ENCODE measurements at places on chromosomes 7 and 10.

DNA sequence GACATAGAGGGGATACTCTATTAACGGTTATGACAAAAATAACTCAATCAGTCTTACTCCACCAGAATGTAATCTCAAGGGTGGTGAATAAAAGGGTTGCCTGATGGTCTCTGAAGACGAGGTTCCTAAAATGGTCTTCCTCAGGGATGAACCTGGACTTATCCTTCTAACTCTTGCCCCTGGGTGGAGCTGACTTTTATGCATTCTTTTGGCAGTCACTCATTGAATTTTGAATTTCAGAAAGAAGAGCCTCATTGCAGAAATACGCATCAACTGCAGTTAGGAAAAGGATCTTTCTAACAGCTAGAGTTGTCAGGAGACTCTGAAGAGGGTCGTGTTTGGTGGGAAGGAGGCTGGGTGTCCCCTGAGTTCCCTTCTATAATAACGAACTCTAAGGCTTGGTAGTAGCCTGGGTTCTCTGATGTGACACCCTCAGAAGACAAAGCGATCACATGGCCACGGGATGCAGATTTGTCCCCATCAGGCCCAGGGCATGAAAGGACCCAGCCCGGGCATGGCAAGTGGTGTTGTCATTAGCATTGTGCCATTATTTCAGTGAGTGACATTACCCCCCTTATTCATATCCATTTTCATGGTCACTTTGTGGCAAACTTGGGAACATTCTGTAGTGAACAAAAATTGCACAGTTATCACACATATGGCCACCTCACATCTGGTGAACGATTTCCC is 58.6 kb upstream of the JCAD start:
- no peak for DNase-seq

DNA sequence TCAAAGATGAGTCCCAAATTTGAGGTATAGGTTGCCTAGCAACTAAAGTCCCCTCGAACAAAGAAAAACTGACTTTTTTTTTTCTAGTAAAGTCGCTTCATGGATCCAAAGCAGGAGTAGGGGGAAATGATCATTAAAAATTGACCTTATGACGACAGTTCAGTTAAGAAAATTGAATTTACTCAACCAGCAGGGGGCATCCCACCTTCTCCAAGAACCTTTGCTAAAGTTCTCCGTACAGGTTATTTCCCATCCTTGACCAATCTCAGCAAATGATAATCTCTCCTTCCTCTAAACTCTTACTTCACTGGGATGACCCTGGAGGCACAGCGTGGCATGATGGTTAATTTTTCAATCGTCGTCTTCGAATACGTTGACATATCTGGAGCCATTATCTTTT is 228.3 kb downstream of the CALN1 start:
- no peak for DNase-seq

DNA sequence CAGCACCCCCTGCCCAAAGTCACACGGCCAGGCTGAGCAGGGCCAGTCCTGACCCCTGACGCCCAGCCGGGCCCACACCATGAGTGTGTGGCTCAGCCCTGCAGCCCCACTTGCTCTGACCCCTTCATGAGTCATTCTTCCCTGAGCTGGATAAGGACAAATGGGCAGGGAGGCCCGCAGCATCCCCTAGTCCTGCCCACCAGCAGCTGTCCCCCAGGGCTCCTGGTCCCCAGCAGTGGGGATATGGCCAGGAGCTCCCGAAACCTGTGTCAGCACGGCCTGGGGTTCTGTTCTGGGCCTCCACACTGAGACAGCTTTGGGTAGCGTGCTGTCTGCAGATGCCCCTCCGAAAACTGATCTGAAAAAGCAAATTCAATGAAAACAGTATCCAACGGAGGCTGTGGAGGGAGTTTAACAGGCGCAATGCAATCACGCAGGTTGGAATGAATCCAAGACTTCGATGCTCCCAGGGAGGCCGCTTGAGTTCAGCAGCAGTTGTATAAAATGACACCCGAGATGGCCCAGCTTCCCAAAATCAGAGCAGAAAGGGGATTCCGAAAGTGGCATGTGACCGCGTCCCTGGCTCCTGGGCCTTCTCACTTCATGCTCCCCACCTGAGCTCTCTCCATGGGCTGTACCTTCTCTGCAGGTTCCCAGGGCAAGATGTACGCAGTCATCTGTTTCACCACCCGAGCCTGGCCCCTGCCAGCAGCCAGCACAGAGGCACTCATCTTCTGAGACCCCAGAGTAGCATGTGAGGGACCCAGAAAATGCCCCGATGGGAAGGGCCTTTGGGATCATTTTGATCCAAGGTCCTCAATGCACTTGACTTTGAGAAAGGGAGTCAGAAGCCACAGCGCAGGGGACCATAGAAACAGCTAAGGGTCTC is 214.1 kb downstream of the USP6NL start:
- no peak for DNase-seq

- DNase-seq, result peak; percentile 15
Measured at GRCh38 chr10:102384053-102384452, 11.5 kb upstream of the NFKB2 start.

DNA sequence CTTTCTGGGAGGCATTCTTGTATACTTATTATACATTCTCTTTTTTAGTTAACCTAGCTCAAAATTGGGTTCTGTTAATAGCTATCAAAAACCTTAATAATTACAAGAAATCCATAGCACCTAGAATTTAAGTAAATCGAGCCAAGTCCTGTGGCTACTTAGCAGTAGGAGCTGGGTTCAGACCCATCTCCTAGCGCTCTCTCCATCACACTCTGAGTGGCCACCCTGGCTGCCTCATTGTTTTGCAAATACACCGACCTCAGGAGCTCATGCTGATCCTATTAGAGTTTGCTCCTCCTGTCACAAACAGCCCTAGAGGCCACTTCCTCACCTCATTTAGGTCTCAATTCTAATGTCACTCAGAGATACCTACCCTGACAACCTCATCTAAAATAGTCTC is 46.2 kb upstream of the OSBPL3 start:
- DNase-seq, result no peak

DNA sequence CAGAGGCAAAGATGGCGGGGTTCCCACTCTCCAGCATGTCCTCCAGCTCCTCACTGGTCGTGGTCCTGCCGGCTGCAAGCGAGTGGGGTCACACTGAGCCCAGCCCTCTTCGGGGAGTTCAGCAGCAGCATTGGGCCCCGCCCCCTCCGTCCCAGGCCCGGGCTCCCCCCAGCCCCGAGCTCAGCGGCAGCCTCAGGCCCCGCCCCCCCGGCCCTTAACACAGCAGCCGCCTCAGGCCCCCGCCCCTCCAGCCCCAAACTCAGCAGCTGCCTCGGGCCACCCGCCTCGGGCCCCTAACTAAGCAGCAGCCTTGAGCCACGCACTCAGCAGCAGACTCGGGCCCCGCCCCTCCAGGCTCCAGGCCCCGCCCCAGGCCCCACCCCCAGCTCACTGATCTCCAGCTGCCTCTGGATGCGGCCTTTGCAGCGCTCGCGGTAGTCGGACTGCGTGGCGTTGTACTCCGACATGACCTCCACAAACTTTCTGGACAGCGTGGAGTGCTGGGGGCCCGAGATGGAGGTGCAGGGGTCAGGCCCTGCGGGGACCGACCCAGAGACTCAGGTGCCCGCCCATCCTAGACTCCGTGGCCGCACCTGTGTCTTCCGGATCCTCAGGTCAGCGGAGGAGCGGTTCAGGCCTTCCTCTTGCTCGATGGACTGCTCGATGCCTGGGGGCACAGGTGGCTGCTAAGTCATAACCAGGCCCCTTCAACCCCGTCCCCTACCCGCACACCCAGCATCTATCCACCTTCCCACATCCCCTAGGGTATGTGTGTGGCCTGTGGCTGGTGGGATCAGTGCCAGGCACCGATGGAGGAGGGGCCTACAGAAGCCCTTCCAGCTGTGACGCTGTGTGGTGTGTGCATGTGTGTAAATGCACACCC is 15.5 kb downstream of the STX1A start:
- DNase-seq, result peak; percentile 37

DNA sequence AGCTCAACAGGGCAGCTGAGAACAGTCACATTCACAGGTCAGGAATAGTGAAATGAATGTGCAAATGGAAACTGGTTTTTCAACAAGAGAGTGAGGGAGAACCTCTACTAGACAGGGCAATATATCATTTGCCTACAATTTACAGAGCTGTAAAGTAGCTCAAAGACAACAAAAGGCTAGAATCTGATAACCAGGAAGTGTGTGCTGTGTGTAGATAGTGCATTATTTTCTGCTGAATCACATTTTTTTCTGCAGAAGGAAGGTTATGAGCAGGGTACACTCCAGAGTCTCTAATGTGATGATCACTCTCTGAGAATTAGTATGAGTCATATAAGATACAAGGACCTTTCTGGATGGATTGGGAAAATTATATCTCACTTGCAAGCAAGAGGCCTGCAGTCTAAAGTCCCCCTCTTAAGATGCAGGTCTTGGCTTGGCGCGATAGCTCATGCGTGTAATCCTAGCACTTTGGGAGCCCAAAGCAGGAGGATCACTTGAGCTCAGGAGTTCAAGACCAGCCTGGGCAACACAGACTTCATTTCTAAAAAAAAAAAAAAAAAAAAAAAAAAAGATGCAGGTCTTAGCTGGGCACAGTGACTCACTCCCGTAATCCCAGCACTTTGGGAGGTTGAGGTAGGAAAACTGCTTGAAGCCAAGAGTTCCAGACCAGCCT is 59.9 kb upstream of the COBL start:
- peak; percentile 2 for DNase-seq

GRCh38 chr7:52764492-52765169 is 270.8 kb upstream of the POM121L12 start:
- no peak for DNase-seq

GRCh38 chr7:116653204-116653603 is 18.8 kb upstream of the MET start:
- peak; percentile 61 for DNase-seq

DNA sequence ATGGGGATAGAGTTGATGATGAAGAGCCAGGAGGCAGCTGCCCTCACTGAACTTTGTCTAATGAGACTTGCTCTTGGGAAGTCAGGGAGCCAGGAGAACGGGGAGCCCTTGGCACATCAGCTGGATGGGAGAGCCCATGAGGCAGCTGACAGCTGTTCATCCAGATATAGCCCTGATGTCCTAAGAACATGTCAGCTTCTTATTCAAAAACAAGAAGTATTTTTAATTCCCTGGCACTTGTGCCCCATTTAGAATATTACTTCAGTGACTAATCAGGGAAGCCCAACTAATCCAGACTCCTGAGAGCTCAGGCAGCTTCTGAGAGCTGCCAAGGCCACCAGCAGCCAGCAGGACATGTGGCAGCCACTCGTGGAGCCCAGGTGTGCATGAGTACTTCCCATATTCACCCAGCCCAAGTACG is 363.4 kb downstream of the GRID1 start:
- DNase-seq, result no peak

GRCh38 chr10:110353244-110354119 is 48.8 kb upstream of the SMNDC1 start:
- peak; percentile 83 for DNase-seq

GRCh38 chr10:11581213-11581612 is 30.2 kb downstream of the USP6NL start:
- peak; percentile 6 for DNase-seq

DNA sequence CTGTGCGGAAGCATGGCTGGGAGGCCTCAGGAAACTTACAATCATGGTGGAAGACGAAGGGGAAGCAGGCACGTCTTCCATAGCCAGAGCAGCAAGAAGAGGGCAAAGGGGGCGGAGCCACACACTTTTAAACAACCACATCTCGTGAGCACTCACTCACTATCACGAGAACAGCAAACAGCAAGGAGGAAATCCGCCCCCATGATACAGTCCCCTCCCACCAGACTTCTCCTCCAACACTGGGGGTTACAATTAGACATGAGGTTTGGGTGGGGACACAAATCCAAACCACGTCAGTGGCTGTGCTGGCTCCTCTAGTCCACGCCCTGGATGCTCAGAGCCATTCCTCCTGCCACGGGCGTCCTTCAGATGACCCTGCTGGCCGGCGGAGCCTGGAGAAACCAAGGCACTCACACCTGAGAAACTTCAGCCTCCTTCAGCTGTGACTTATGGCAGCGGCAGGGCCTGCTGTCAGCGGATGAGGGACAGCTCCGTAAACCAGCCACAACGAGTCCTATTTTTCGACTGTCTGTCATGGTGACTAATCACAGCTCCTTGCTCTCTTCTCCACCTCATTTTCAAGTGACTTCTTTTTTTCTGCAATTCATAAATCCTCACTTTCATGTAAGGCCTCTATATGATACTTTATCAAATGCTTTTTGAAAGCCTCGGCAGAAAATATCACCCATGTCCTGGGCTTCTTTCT is 167.9 kb upstream of the PFKP start:
- no peak for DNase-seq

- no peak for DNase-seq
Measured at GRCh38 chr10:101121654-101122031, 9.5 kb upstream of the TLX1 start.

DNA sequence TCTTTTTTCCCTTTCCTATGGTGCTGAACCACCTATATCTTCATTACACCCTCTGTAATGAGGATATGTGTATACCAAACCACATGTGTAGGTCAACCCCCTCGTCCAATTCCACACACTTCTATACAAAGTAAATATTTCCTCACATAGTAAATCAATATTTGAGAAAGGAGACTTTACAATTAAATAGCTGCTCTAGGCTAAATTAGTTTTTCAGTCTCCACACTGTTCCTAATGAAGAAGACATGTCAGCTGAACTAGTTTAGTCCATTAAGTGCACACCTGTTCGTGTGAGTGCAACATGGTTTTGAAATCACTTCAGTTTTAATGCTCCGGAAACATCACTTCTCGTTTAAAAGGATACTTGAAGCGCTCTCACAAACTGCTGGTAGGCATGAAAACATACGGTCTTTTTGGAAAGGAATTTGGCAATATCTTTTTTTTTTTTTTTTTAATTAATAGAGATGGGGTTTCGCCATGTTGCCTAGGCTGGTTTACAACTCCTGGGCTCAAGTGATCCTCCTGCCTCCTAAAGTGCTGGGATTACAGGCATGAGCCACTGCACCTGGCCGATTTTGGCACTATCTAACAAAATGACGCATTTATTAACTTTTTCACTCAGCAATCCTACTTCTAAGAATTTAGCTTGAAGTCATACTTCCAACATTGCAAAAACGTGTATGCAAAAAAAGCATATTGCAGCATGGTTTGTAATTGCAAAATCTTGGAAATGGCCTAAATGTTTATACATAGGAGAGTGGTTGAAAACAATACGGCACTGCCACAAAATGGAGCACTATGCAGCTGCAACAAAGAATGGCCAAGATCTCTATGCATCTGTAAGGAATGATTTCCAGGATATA is 2.1 kb upstream of the XRCC2 start:
- DNase-seq, result no peak

- peak; percentile 73 for DNase-seq
Measured at GRCh38 chr10:17199351-17199804, 2.1 kb downstream of the TRDMT1 start.

GRCh38 chr10:76195654-76196390 is 764.4 kb downstream of the LRMDA start:
- DNase-seq, result peak; percentile 10

DNA sequence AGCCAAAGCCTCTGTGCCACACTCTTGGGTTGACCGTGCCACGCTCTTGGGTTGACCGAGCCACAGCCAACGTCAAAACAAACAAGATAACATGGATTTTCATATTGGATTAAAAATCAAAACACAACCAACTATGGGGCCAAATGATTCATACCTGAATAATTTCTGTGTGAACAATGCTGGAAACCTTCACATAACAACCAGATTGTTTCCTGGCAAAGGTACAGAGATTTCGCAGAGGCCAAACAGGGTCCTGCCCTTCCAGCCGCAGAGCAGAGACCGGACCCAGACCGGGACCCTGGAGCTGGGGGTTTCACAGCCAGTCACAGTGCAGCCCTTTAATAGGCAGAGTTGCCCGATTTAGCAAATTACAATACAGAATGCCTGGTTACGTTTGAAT is 40.5 kb downstream of the ITIH5 start:
- peak; percentile 47 for DNase-seq
